ENCODE measurements at places on chromosomes 1 and 21.

GRCh38 chr21:35737899-35738346, 322.4 kb downstream of the SETD4 start:
- no peak for DNase-seq

- DNase-seq = peak; percentile 30
These were observed 5.8 kb downstream of the TTC13 start for GRCh38 chr1:230972855-230973271.

DNA sequence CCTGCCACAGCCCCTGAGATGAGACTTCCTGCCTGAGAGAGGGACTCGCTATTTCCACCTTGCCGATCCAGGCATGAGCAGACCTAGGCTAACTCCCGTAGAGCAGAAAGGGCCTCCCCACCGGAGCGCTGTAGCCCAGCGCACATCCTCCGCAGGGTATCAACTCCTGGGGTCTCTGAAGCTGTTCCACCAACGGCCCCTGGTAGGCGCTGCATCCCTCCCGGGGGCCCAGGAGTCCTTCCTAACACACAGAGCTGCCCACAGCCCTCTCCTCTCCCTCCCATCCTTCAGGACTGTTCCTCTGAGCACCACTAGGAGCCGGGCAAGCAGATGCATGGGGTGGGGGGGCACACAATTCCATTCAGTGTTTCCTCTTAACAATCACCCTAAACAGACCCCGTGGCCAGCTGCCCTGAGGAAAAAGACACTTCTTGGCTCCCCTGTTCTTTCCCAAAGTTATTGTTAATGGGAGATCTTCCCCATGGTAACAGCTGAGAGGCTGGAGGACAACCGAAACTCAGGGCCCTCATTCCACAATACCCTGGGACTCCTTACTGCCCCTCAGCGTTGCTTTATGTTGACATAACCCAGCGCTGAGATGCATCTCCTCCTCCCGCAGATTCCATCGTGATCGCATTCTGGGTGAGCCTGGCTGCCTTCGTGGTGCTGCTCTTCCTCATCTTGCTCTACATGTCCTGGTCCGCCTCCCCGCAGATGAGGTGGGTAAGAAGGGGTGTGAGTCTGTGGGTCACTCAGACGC, 7.5 kb downstream of the MRAP start:
- no peak for DNase-seq

DNA sequence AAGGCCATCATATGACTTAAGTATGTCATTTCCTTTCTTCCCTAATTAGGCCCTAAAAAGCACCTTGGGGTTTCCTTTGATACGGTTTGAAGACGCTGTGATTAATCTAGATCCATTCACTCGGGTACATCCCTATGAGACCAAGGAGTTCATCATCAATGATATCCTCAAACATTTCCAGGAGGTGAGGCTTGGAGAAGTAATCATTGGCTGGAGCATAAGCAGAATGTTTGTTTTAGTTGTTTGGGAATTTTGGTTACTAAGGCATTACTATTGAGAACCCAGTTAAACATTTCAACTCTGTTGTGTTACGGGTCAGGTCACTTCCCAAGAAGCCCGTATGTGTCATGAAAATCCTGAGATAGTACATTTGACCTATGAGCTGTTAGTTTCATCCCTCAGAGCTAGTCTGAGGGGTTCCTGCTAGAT, 185.2 kb downstream of the VPS13D start:
- DNase-seq = no peak
